ENCODE measurements at places on chromosomes 3 and 15.

GRCh38 chr15:53611145-53611920, 148.1 kb downstream of the WDR72 start:
- no peak for DNase-seq

DNA sequence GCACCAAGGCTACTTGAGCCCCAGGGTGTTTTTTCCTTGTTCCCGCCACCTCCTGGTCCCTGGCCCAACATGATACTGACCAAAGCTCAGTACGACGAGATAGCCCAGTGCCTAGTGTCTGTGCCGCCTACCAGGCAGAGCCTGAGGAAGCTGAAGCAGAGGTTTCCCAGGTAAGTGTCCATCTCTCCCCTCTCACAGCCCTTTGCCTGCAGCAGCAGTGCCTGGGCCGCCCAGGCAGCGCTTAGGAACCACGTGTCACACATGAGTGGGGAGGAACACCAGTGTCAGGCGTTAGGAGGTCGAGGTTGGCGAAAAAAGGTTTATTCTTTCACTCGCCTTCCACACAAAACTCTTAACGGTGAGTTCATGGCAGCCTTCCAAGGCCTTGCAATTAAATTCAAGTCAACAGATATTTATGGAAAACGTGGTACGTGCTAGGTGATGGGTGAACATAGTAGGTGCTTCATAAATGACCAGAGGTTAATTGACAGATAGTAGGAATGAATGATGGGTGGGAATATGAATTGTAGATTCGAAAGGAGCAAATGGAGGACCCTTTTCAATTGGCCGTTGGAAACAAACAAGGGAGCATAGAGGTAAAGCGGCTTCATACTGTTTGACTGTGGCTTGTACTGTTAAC, 486 bp downstream of the CDIN1 start:
- DNase-seq: no peak

GRCh38 chr3:195097331-195098255, 173.4 kb downstream of the XXYLT1 start:
- DNase-seq: no peak

- DNase-seq: no peak
These were observed 93.0 kb upstream of the SNRPA1 start for GRCh38 chr15:101388046-101388445.

GRCh38 chr3:112602217-112602838, 38.6 kb downstream of the CCDC80 start:
- DNase-seq: no peak

DNA sequence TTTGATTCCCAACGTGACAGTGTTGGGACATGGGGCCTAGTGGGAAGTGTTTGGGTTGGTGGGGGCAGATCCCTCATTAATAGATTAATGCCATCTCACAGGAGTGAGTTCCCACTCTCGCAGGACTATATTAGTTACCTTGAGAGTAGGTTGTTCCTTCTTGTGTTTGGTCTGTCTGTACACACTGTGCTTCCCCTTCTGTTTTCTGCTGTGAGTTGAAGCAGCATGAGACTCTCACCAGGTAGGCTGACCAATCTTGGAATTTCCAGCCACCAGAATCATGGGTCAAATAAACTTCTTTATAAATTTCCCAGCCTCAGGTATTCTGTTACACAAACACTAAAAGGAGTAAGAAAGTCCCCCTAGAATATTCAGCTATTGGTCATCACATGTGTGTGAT, 145.4 kb downstream of the ERC2 start:
- no peak for DNase-seq

DNA sequence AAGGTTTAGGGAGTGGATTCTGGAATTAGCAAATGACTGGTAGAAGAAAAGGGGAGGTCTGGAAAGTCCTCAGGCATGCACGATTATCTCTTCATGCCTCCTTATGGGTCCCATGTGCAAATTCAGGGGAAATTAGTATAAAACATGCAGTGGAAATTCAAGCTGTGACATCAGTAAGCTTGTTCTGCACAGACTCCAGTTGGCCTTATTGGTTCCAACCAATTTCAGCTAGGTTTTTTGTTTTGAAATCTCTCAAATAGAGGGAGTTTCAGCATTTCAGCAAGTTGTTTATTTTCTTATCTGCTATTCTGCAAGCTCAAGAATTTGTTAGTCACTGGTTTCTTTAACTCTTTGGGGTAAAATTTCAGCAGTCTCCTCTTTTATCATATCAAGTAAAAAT, 774 bp upstream of the TMCO5A start:
- DNase-seq: no peak

GRCh38 chr3:8204853-8205650, 296.6 kb upstream of the LMCD1 start:
- no peak for DNase-seq

DNA sequence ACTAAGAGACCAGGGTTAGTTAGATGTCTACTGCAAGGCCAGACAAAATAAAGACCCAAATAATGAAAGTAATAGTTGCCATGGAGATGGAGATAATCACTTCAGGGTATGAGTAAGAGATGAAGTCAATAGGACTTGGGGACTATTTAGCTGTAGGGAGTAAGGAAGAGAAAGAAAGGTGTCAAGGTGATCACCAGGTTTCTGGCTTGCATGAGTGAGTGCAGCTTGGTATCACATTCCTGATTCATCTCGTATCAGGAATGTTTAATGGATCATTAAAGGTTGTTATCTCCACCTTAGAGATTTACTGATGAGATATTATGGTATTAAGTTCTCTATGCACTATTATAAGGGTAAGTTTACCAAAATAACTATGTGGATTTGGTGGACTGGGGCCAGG, 357.4 kb upstream of the ATP11B start:
- no peak for DNase-seq

- no peak for DNase-seq
These were observed 71.1 kb upstream of the PDZRN3 start for GRCh38 chr3:73695841-73696240.

DNA sequence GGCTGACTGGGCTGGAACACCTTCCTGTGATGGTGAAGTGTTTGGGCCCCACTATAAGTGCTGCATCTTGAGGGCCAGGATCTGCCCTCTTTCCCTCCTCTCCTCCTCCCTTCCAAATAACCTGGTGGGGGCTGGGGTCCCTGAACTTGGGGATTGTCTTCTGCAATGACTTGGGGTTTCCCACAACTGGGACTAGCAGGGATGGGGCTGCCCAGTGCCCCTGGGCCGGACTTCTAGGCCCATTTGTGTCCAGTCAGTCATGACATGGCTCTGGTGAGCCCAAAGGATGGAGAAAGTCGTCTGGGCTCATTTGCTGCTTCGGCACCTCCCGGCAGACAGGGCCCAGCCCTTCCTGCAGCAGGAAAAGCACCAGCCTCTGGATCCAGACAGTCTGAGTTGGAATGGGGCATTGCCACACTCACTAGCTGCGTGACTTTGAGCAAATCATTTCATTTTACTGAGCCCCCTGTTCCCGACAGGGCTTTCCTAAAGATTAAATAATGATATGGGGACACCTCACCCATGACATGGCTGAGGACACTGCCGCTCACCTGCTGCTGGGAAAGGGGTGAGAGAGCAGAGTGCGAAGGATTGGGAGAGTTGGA, 113.2 kb downstream of the DNAJB8 start:
- DNase-seq: no peak

GRCh38 chr3:192851821-192852372, 65.8 kb downstream of the MB21D2 start:
- DNase-seq: no peak

DNA sequence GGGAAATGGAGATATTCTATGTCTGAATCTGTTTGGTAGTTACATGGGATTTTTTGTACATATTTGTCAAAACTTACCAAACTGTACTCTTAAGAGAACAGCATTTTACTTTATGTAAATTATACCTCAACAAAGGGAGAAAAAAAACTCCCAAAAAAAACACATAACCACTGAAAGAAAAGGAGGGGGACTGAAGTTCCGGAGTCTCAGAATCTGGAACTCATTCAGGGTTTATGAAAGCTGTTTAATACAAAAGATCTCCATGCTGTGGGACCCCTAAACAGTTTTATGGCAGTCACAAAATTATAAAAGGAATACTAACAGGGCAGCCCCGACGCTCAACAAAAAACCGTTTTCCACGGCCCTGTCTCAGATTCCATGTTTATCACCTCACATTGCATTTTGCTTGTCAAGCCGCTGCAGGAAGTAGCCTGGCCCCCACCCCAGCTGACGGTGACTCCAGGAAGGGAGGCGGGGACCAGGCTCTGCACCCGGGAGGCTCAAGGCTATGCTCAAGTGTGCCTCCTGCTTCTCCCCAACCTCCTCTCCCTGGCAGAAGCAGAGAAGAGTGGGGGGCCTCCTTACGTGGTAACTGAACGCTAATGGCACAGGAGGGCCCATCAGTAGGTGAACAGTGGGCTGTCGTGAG, 29.3 kb downstream of the RFT1 start:
- no peak for DNase-seq

- DNase-seq: no peak
These were observed 87.2 kb downstream of the CLSTN2 start for GRCh38 chr3:140022066-140022770.

DNA sequence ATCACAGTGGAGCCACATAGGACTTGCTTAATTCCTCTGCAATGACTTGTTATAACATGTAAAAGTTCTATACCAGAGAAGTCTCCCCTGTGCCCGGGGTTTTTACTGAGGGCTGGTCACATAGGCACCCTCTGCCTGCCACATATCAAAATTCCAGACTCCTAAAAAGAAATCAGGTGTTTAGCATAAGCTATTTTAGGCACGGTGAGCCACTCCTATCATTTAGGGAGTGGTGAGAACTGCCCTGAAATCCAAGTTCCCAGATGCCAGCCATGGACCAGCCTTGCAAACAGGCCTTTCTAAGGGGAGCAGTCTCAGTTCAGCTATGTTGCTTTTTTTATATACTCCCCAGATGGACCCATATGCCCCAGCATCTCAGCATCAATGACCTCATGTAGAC, 130.3 kb downstream of the THSD4 start:
- DNase-seq: no peak

- no peak for DNase-seq
These were observed 59.7 kb downstream of the CCDC33 start for GRCh38 chr15:74295800-74296199.

- DNase-seq: no peak
These were observed 124.3 kb upstream of the EIF1B start for GRCh38 chr3:40185029-40185695.

DNA sequence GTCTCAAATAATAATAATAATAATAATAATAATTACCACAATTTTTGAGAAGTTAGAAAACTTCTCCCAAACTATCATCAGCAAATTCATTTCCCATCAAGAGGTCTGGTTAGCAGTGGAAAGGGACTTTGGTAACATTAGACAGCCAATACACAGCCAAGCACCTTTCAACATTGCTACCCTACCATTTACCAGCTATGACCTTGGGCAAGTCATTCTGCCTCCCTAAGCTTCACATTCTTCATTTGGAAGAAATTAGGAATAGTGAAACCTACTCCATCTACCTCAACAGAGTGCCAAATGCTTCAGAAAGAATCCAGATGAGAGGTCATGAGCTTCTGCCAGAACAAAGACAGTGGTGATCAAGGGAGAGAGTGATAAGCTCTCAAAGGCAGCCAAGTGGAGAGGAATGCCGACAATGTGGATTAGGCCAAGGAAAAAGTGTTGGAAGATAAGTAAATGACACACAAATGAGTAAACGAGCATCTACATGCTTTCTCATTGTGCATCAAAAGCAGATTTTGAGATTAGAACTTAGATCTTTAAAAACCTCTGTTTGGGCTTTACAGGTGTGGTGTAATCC, 42.9 kb upstream of the LPP start:
- no peak for DNase-seq

DNA sequence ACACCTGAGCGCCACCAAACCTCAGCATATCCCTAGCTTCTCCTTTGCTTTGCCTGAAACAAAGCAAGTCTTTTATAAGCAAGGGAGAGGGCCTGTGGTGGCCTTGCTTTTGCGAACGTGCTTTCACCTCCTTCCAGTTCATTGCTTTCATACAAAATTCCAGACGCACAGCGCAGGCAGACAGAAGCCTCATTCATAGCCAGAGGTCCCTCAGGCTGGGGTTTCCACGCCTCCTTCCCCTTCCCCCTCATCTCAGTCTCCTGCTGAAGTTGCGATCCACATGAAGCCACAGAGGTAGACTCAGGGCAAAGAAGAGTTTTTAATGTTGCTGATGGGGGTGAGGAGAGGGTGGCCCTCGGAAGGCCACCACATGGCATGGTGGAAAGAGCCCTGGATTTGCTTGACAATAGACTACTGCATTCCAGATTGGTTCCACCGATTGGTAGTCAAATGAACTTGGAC, 59.4 kb upstream of the FLNB start:
- DNase-seq: no peak

DNA sequence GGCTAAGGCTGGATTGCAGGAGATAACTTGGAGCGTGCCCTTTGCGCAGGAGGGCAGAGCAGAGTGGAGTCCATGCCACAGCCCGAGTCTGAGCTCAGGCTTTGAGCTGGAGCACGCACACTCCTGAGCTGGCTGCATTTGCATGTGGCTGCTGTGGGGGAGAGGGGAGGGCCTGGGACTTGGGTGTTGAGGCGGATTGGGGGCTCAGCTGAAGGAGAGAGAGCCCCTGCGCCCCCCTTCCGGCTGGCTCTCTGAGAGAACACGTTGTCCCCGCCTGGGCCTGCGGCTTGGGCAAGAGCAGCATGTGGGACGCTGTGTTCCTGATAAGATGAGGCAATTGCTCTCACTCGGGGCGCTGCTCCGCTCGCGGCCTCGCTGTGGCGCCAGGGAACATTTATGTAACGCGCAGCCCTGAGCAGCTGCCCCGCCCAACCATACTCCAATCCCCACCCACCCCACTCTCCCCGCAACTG, 39.1 kb downstream of the KLF13 start:
- DNase-seq: peak; percentile 38

- DNase-seq: no peak
These were observed 69.4 kb downstream of the ARNT2 start for GRCh38 chr15:80473286-80474223.

DNA sequence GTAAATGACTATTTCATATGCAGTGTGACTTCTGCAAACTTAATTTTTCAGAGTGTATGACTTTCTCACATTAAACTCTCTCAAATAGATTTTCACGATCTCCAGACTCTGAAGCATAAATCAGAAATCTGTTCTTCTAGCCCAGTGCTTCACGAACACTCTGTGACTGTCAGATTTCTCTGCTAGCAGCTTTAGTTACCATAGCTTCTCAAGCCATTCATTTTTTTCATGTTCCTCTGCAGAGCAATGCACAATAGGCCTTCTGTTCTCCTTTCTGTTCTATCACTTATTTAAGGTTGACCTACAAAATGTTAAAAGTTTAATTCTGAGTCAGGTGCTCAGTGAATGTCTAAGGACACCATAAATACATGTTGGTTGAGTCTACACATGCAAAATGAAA, 1102.2 kb downstream of the TUSC7 start:
- no peak for DNase-seq

- no peak for DNase-seq
These were observed 267.9 kb upstream of the THBS1 start for GRCh38 chr15:39312984-39313383.

DNA sequence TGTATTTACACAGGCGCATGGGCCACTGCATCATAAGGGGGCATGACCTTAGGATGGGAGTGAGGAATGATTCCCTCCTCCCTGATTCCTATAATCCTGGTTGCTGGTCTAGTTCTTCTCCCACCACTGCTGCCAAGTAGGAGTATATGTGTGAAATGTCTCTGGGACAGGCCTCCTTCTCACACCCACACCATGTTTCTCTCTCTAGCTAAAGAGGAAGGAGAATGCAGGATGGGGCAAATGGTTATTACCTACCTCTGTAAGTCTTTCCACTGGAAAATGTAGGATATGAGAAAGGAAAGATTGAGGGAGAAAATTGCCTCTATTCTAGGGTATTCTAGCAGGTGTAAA, 159.2 kb downstream of the THSD4 start:
- DNase-seq: no peak

- no peak for DNase-seq
These were observed 72.1 kb downstream of the ANO10 start for GRCh38 chr3:43549626-43550290.

Measured in cortex of kidney (tissue), 1 donor.